ENCODE measurements at places on chromosomes 4 and X.

DNA sequence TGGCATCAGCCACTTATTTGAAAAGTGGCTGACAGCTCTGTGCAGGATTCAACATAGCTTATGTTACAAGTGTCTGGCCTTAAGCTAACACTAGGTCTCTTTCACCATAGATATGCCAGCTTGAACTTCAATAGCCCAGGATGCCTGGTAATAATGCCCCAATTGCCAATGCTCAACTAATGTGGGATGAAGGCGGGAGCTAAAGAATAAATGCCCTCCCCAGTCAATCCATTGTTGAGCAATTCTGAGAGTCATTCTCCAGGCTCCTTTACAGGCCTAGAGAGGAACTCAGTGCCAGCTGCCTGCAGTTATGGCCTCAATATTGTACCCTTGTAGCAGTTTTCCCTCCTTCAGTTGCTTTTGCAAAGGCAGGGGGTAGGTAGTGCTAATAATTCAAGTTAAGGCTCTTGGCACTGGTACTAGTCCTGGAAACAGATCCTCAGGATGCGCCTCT lies 460.2 kb downstream of the GABRG1 start:
- no peak for DNase-seq

- no peak for DNase-seq
Measured at GRCh38 chrX:54359408-54359807, 1.6 kb upstream of the WNK3 start.

GRCh38 chr4:42167709-42168108 lies 15.3 kb upstream of the BEND4 start:
- DNase-seq, result no peak

DNA sequence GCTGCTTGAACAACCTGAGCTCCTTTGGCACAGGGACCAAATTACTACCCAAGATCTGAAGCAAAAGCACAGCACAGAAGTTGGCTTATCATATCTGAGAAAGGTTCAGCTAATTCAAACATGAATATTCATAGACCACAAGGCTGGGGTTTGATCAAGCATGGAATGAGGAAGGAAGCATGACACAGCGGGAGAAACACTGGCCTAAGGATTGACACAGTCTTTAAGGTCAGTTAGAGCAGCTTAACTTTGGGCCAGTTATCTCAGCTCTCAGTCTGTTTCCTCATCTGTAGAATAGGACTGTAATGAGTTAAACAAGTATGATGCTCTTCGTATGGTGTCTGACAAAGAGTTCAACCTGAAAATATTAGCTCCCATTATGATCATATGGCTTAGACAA lies 88.5 kb upstream of the CBR4 start:
- no peak for DNase-seq

DNA sequence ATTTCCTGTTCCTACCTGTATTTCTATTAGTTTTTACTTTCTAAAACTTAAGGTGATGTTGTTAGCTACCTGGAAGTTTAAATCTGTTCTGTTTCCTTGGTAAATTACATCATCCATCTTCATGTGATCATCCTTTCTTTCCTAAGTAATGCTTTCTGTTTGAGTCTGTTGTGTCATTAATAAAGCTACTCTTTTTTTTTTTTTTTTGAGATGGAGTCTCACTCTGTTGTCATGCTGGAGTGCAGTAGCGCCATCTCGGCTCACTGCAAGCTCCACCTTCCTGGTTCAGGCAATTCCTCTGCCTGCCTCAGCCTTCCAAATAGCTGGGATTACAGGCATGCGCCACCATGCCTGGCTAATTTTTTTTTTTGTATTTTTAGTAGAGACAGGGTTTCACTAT lies 73.3 kb downstream of the FIP1L1 start:
- no peak for DNase-seq

GRCh38 chr4:17664755-17665154 lies 50.3 kb downstream of the MED28 start:
- no peak for DNase-seq

DNA sequence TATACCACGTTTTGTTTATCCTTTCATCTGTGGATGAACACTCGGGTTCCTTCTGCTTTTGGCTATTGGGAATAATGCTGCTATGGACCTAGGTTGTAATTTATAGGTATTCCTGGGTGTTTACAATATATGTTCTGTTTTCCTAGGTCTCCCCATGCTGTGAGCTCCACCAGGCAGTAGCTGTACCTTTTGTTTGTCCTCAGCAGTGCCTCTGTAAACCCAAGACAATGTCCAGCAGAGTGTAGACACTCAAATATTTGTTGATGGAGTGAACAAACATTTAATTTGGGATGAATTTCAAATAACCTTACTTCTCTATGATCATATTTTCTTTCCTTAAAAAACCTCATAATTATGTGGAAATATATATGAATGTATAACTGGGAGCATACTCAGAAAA lies 259.5 kb upstream of the BOD1L1 start:
- DNase-seq, result no peak

DNA sequence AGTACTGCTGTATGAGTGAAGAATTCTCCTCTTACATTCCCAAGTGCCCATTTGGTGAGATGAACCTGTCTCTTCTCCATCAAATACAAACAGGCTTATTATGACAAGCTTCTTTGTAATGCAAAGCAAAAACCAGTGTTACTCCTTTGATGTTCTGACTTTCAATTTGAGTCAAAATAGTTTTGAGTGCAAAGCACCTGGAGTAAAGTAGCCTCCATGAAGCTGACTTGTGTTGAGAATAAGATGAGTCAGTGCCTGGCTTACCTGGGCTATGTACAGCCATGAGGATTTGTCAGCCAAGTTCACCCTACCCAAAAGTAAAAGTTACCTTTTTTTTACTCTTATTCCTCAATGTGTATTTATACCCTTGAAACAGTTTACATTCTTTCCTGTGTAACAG lies 132.5 kb upstream of the FMR1 start:
- no peak for DNase-seq

DNA sequence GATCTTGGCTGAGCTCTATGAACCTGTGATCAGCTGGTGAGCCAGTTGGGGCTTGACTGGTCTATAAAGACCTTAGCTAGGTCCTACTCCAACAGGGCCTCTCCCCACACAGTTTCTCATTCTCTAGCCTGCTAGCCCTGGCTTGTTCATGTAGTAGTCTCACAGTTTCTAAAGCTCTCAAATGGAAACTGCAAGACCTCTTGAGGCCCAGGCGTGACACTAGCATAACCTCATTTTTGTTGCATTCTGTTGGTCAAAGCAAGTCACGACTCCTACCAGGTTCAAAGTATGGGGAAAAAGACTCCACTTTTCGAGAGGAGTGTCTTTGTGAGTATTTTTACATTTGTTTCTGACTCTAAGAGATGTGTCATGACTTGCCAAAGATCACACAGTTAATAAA lies 50.9 kb downstream of the CEP44 start:
- DNase-seq, result no peak

GRCh38 chr4:127179256-127180087 lies 453.3 kb upstream of the INTU start:
- DNase-seq, result no peak

DNA sequence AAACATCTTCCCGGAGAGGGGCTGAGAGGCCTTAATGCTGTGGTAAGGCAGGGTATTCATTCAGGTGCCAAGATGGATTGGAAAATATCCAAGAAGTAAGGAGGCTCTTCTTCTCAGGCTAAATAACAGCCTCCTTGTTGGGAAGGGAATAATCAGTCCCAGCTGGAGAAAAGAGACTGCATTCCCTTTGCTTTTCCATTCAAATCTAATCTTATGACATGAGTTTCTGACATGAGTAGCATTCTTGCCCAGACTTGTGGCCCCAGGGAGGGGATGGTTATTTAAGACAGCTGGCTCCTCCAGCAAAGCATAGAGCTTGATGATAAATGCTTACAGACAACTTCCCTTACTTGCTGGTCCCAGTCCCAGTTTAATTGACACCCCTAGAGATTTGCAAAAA lies 98.3 kb downstream of the DCLK2 start:
- DNase-seq, result peak; percentile 15

DNA sequence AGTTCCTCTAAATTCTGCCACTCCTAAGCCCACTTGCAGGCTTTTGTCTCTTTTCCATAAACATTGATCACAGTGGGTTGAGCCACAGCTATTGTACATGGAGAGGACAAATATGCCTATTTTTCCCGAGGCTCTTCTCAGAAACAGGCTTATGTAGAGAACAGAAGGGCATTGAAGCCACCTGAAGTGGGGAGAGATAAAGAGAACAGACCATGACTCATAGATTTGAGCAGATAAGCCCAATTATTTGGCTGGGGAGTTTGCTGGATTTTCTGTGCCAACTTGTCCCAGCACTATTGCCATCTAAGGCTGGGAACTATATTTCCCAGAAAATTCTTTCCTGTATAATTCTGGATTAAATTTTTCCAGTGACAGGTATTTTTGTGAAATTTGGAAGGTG lies 446.1 kb upstream of the RPS6KA3 start:
- DNase-seq, result no peak

DNA sequence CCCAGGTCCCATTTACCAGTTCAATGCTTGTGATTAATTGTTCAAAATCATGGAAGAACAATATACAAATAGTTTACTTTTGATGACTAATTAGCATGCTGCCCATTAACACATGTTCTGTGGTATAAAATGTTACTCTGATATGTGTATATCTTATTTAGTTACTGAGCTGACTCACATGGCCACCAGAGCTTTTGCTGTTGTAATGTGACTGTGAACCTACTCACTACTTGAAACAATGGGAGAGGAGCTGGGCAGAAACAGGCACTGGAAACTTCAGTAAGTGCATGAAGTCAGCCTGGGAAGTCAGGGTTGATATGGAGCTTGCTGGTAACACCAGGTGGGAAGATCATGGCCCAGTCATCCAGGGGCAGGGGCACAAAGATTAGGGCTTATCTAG lies 72.7 kb upstream of the MAD2L1 start:
- DNase-seq, result no peak

DNA sequence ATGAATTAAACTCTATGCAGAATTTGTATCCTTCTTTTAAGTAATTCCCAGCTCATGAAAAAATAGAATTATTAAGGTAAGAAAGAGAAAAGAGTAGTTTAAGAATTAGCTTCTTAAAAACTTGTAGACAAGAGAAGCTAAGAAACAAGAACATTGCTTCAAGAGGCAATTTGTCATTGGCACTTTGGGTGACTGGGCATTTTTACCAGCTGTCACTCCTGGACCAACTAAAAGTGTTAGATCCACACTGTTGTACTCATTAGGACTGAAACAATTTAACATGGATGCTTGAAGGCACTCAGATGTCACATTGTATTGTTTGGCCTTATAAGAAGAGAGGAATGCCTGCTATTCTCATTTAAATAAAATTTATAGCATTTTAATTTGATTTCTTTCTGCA lies 7.4 kb downstream of the COL25A1 start:
- DNase-seq, result no peak

DNA sequence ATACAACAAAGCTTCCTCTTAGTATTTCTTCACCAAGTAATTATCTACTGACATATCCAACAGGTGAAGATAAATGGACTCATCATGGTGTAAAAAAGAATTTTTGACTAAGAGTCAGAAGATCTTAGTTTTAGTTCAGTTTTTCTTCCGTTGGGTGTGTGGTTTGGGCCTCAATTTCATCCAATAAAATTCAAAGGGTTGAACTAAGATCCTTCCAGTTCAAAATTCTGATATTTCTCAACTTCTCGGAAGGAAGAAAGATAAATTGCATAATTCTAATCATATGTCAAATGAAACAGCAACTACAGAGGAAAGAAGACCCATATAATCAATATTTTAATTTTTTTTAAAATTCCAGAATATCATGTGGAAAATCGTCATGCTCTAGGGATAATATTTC lies 192.7 kb downstream of the SPRY1 start:
- DNase-seq, result no peak

- DNase-seq, result no peak
Measured at GRCh38 chr4:154985673-154986072, 204.6 kb downstream of the RBM46 start.

DNA sequence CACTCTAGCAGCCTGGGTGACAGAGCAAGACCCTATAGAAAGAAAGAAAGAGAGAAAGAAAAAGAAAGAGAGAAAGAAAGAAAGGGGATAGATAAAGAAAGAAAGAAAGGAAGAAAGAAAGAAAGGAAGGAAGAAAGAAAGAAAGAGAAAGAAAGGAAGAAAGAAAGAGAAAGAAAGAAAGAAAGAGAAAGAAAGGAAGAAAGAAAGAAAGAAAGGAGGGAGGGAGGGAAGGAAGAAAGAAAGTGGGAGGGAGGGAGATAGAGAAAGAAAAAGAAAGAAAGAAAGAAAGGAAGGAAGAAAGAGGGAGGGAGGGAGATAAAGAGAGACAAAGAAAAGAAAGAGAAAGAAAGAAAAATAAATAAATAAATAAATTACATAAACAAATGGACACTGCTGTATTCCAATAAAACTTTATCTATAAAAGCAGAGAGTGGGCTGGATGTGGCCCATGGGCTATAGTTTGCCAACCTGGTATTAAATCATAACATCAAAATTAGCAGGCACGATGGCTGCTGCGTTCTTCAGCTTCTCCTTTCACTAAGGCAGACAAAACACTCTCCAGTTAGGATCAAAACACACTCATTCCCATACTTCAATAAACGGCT lies 165.0 kb downstream of the ZNF674 start:
- no peak for DNase-seq

DNA sequence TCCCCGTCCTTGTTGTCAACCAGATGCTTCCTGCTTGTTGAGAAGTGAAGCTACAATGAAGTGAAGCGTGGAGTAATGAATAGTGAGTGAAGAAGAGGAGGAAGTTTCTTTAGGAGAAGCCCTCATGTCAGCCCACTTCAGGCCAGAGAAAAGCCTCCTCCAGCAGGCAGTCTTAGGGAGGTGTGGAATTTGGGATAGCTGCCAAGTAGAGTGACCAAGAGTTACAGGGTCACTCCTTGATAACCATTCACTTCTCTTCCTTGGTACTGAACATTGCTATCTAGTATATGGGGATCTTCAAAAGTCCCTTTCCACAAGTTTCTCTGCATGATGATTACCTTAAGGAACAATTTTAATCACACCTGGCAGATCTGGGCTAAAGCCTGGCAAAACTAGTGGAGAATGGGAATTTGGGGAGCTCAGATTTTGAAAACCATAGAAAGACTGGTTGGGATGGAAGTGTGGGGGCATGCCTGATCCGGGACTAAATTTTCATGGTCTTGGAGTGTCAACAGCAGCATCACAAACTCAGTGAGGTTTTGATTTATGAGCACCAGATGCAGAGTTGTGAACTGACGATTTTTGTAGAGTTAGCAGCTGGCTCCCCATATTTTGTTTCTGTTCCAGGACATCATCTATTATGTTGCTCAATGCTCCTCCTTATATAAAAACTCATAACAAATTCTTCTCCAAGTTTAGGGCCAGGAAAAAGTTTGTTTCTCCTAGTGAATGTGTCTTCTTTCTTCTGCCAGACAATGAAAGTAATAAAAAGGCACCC lies 53.1 kb downstream of the IGSF1 start:
- no peak for DNase-seq

GRCh38 chr4:2805712-2806389 lies 13.0 kb downstream of the SH3BP2 start:
- DNase-seq, result no peak

DNA sequence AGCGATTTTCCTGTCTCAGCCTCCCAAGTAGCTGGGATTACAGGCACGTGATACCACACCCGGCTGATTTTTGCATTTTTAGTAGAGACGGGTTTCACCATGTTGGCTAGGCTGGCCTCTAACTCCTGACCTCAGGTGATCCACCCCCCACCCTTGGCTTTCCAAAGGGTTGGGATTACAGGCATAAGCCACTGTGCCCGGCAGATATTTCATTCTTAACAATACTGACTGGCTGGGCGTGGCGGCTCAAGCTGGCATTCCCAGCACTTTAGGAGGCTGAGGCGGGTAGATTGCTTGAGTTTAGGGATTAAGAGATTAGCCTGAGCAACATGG lies 1.3 kb downstream of the PQBP1 start:
- DNase-seq, result no peak
